Sciatic nerve (tissue), 2 donors: ENCODE measurements at places on chromosomes 4 and X. TPM values are rescaled to one million over a fixed set of nuclear protein-coding genes. Genes with fewer than 3 reads are reported as not detected.

DNA sequence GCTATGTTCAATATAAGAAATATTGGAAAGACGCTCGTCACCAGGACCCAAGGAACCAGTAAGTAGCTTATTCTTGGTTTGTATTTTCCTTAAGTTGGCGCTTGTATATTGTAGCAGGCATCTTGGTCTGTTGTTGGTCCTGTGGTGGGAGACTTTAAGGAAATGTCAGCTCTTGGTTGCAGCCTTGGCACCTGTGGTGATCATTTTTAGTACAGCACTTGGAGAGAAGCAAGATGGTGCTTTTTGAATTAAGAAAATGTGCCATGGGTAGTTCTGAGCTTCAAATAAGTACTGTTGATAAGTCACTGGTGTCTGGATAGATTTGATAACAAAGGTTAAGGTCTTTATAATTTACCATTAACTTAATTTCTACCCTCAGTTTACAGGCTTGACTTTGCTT lies 1.1 kb downstream of the RPS3A start:
- no peak for DNase-seq

GRCh38 chrX:87392369-87392768 lies 125.2 kb upstream of the KLHL4 start:
- DNase-seq, result no peak

GRCh38 chr4:11426731-11427120 lies 2.0 kb downstream of the HS3ST1 start:
- no peak for DNase-seq

DNA sequence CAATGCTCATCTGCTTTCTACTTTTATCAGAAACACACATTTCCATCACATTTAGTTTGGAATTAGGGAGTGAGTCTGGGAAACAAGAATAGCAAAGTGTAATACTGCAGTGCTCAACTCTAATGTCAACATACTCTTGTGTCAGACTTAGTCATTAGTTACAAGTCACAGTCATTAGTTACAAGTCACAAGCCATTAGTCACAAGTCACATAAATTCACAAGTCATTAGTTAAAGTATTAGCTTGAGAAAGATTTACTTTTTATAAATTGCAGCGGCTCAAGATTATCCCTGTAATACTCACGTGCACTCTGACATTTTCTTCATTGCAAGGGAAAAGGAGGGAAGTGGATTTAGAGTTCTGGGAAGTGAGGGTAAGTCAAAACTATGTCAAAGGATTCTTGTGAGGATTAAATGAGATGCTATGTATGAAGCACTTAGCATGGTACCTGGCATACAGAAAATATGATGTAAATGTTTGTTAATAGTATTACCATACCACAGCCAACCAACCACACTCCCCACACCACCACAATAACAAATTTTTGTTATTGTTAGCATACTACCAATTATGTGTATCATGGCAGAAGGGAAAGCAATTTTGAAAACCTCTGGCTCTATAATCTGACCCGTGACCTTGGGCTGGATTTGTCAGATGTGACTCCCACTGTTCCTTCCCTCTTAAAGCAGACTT lies 116.6 kb downstream of the ARHGAP24 start:
- DNase-seq, result no peak

DNA sequence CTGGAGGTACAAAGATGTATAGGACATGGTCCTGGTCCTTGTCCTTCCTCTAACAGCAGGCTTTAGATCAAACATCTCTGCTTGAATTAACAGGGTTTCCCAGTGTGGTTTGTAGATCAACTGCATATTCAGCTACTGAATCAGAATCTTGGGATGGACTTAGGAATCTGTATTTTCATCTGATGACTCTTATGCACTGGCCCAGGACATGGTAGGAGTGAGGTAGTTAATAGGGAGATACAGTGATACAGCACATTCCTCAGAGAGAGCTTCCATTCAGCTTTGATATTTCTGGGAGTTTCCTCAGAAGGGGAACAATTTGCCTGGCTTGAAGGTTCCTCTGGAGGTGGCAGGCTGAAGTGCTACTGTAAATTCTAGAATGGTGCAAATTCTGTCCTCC lies 203.1 kb downstream of the LARP7 start:
- DNase-seq, result no peak

DNA sequence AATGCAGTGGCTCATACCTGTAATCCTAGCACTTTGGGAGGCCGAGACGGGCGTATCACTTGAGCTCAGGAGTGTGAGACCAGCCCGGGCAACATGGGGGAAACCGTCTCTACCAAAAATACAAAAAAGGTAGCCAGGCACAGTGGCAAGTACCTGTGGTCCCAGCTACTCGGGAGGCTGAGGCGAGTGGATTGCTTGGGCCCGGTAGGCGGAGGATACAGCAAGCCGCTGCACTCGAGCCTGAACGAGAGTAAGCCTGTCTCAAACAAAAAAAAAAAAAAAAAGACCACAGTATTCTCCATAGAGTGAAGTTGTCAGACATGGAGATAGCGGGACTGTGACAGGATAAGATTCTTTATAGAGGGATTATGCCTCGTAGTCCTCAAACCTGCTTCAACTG lies 76.1 kb upstream of the SH3RF1 start:
- no peak for DNase-seq

GRCh38 chr4:94412658-94413038 lies 39.1 kb upstream of the PDLIM5 start:
- no peak for DNase-seq

Gene S100G
- not detected for total RNA-seq

Gene PTCHD1
- total RNA-seq, result 0.04 TPM

Gene SLC7A11
- total RNA-seq, result 0.89 TPM
